ENCODE measurements at places on chromosomes 1 and 21. TPM values are rescaled to one million over a fixed set of nuclear protein-coding genes. Genes with fewer than 3 reads are reported as not detected.

DNA sequence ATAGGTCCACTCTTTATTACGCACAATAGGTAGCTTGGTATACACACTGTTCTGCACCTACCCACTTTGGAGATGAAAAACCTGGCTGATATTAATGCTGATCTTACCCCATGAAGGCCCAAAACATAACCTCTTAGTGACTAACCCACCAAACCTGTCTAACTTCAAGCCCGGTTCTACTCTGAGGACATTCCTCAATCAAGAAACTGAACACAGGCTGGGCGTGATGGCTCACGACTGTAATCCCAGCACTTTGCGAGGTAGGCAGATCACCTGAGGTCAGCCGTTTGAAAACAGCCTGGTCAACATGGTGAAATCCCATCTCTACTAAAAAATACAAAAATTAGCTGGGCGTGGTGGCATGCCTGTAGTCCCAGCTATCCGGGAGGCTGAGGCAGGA lies 50.5 kb downstream of the EYA3 start:
- DNase-seq: no peak

DNA sequence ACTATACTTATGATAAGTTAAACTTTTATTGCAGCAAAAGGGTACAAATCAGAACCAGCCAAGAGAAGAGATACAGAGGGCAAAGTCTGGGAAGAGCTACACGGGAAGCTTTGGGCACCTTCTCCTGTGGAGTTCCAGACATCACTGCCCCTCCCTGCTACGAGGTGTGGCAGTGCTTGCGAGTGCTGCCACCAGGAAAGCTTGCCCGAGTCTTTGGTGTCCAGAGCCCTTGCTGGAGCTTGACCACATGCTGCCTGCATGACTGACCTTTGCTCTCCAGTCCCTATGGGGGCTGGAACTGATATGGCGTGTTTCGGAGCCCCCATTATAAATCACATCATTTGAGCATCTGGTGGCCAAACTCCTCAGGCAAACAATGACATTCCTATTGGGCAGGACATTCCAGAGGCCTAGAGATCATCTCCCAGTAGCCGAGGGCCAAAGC lies 23.4 kb downstream of the PLEKHO1 start:
- no peak for DNase-seq

GRCh38 chr1:23023174-23023845 lies 4.0 kb downstream of the KDM1A start:
- no peak for DNase-seq

DNA sequence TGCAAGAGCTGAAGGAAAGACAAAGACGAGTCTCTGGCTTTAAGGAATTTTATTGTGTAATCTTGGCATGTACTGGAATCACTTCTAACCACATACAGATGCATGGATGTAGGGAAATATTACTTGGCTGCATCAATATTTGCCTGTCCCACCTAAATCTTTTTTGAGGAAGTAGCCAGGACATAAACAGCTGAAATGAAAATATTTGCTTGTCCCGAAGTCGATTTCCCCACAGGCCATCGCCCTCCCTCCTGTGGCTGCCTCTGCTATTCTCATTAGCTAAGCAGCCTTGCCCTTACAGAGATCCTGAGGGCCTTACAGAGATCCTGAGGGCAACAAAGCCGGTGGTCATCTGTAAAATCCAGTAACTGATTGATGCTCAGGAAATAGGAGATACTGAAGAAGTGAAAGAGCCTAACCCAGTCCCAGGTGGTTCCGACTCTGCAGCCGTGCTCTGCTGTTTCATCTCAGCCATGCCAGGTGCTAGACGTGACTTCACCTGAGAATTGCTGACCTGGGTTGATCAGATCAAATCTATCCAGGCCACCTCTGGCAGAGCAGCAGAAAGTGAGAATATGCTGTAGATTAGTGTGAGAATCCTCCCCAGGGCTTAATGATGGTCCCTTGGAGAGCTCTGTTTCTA lies 25.5 kb downstream of the MAN1C1 start:
- DNase-seq: peak; percentile 88

- DNase-seq: no peak
These were observed 32.9 kb upstream of the RASAL2 start for GRCh38 chr1:178060789-178061556.

The SMIM1 gene
- 2.5 TPM for total RNA-seq

The TACSTD2 gene
- total RNA-seq: 83.3 TPM

The GPA33 gene
- total RNA-seq: 0.10 TPM

The CELA2A gene
- not detected for total RNA-seq

All from skin of body (tissue), 3 donors.